NCI-H1930 (cell line): ENCODE measurements at places on chromosomes 3 and 15.

GRCh38 chr3:79690072-79690471 lies 77.7 kb downstream of the ROBO1 start:
- DNase-seq = no peak

- DNase-seq = no peak
These were observed 512.7 kb downstream of the FOXP1 start for GRCh38 chr3:71070497-71071463.

GRCh38 chr3:75983609-75984290 lies 198.4 kb upstream of the ZNF717 start:
- DNase-seq = no peak

GRCh38 chr15:61712129-61712759 lies 348.0 kb downstream of the VPS13C start:
- DNase-seq = no peak

- DNase-seq = no peak
These were observed 594 bp upstream of the ICE2 start for GRCh38 chr15:60479361-60480110.

- no peak for DNase-seq
These were observed 131.1 kb downstream of the NR1I2 start for GRCh38 chr3:119913021-119913420.

- peak; percentile 22 for DNase-seq
These were observed 7.1 kb downstream of the MYEF2 start for GRCh38 chr15:48170981-48171380.

- no peak for DNase-seq
These were observed 22.2 kb downstream of the SUCNR1 start for GRCh38 chr3:151895478-151896241.

DNA sequence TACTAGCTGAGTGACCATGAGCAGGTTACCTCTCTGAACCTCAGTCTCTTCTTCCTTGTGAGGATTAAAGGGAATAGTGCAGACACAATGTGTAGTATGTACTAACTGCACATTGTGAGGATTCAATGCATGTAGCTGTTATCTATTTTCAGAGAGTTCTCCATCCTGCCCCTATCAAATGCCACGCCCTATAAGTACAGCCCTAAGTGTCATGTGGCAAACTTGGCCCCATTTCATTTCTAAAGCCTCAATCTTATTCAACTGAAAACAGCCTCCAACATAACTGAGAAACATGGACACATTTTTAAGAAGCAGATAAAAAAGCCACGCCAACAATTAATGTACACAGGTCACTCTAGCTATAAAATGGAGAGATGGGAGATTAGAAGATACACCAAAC lies 220.0 kb downstream of the TBL1XR1 start:
- DNase-seq = no peak

DNA sequence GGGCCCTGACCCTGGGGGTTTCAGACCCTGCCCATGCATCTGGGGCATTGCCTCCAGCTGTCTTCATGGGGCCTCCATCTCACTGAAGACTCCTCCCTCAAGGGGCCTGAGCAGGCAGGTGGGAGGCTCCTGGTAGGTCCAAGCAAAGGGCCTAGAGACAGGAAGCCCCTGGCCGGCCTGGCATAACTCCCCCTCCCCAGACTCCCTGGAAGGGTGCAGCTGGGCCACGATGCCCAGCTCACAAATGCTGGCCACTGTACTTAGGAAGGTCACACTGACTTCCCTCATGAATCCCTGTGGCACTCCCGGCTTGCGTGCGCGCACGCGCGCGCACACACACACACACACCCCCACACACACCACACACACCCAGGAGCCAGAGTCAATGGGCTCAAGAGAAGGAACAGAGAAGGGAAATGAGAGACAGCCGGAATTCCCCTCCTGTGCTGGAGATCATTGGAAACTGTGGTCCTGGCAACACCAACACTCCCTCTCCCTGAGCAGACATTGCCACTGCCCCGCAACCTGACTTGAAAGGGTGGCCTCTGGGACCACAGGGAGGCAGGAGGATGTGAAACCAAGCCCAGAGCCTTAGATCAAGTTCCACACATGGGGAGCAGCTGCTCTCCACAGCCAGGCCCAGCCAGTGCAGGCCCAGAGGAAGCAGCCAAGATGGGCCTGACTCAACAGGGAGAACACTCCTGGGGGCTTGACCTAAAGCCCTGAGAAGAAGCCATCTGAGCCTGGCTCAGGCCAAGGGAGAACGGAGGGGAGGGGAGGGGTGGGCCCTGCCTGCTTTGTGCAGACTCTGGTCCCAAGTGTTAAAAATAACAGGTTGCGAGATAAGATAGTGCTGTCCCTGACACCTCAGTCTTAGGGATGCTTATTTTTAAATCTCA lies 69.7 kb downstream of the SCN5A start:
- DNase-seq = no peak

DNA sequence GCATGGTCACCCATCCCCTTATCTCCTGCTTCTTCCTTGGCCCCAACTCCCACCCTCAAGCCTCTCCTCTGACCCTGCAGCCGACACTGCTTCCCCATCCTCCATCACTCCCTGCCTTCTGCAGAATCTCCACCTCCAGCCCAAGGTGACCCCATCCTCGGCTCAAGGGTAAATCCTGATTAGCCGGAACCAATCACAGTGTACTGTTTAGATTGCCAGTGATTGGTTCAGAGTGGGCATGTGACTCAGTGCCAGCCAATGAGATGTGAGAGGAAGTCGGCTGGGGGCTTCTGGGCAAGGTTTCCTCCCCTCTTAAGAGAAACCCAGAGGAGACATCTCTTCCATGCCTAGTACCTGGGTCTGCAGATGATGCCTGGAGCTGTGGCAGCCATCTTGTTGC lies 10.3 kb downstream of the CACNA2D2 start:
- DNase-seq = no peak

GRCh38 chr3:148955544-148956346 lies 35.6 kb upstream of the GYG1 start:
- no peak for DNase-seq

DNA sequence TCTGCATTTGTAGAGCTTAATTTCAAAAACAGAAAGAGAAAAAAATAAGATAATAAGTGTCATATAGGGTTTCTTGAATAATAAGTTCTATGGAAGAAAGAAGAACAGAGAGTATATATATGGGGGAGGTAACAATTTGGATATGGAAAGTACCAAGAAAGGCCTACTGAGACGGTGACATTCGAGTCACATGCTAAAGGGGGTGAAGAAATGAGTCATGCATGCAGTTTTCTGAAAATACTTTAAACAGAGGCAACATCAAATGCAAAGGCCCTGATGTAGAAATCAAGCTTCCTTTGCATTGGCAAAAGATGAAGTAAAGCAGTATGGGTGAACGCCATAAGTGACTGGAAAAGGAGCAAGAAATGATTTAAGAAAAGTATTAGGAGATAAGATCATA lies 371.6 kb upstream of the ZNF385D start:
- no peak for DNase-seq

GRCh38 chr15:69513450-69513960 lies 60.9 kb downstream of the RPLP1 start:
- DNase-seq = no peak

GRCh38 chr3:144746631-144747030 lies 775.0 kb downstream of the DIPK2A start:
- no peak for DNase-seq

DNA sequence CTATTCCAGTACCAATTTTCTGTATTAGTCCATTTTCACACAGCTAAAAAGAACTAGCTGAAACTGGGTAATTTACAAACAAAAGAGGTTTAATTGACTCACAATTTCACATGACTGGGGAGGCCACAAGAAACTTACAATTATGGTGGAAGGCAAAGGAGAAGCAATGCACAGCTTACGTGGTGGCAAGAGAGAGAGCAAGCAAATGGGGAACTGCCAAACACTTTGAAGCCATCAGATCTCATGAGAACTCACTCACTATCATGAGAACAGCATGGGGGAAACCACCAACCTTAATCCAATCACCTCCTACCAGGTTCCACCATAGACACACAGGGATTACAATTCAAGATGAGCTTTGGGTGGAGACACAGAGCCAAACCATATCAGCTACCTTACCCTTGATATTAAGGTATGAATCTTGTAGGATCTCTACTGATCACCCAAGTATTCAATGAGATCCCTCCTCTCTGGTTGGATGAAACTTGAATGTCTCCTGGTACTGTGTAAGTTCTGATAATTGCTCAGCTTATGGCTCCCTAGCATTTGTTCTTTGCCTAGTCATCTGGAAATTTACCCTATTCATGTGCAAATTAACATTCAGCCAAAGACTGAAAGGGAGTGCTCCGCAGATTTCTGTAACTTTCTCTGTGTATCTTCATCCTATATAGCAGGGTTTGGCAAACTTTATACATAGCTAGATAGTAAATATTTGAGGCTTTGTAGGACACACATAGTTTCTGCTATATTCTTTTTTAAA lies 38.9 kb downstream of the MYL3 start:
- DNase-seq = no peak

GRCh38 chr15:73004462-73004861 lies 47.8 kb upstream of the NEO1 start:
- DNase-seq = no peak

- no peak for DNase-seq
These were observed 12.7 kb upstream of the TOPBP1 start for GRCh38 chr3:133674290-133674919.

- no peak for DNase-seq
These were observed 175.5 kb downstream of the CHDH start for GRCh38 chr3:53670721-53671120.
